Airway epithelial cell (primary cell): ENCODE measurements at places on chromosomes 6 and 20. TPM values are rescaled to one million over a fixed set of nuclear protein-coding genes. Genes with fewer than 3 reads are reported as not detected.

The BACH2 gene
- total RNA-seq, result 0.14 and 0.28 TPM in 2 replicates

The RPP40 gene
- total RNA-seq, result 4.9 and 14.1 TPM in 2 replicates

The PNLDC1 gene
- 0.14 TPM in 2 replicates for total RNA-seq

The C6orf118 gene
- total RNA-seq, result not detected in 2 replicates

The CTCFL gene
- not detected in 2 replicates for total RNA-seq

The OPN5 gene
- total RNA-seq, result not detected in 2 replicates

The ENPP3 gene
- not detected in 2 replicates for total RNA-seq

The FAXC gene
- 3.9 and 5.9 TPM in 2 replicates for total RNA-seq

The MUCL3 gene
- not detected in 2 replicates for total RNA-seq

The DNAH8 gene
- not detected in 2 replicates for total RNA-seq

The KCNQ2 gene
- not detected in 2 replicates for total RNA-seq

The TRIM10 gene
- not detected in 2 replicates for total RNA-seq

The NRSN2 gene
- total RNA-seq, result 15.1 and 18.6 TPM in 2 replicates

The SLC22A1 gene
- total RNA-seq, result 2.3 TPM in 1 of 2 replicates, not detected in the other

The COL20A1 gene
- total RNA-seq, result not detected in 2 replicates

The HLA-DMA gene
- 0.28 and 1.6 TPM in 2 replicates for total RNA-seq

The PNRC1 gene
- 50.0 and 50.7 TPM in 2 replicates for total RNA-seq

The CST2 gene
- total RNA-seq, result not detected in 2 replicates

The BCAS1 gene
- total RNA-seq, result 0.46 and 1.6 TPM in 2 replicates

The PRR18 gene
- total RNA-seq, result 0.14 TPM in 1 of 2 replicates, not detected in the other

The HSPA1A gene
- total RNA-seq, result 85.4 and 93.2 TPM in 2 replicates
